ENCODE measurements at places on chromosomes 12 and 14.

GRCh38 chr14:68518761-68519670 lies 273.9 kb downstream of the ZFP36L1 start:
- DNase-seq: no peak

DNA sequence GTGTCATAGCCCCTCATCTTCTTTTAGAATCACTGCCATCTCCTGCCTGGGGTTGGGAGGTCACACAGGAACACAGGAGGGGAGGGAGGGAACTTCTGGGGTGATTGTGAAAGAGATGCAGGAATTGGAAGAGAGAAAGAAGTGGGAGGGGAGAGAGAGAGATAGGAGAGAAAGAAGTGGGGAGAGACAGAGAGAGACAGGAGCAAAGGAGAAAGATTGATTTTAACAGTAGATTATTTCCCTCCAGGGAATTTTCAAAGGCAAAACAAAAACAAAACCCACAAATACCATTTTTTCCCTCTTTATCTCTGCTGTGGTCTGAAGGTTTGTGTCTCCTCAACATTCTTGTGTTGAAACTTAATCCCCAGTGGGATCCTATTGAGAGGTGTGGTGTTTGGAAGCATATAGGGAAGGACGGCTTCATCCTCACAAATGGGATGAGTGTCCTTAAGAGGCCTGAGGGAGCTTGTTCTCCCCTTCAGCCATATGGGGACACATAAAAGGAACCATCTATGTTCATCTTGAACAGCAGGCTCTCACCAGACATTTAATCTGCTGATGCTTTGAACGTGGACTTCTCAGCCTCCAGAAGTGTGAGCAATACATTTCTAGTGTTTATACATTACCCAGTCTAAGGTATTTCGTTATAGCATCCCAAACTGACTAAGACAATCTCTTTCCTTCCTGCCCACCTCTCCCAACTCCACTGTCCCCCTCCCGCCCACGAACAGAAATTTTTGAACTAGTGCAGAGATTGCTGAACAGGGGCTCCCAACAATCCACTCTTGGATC lies 134.9 kb upstream of the MAX start:
- no peak for DNase-seq

- DNase-seq: no peak
These were observed 5.1 kb downstream of the ARHGDIB start for GRCh38 chr12:14956024-14956891.

DNA sequence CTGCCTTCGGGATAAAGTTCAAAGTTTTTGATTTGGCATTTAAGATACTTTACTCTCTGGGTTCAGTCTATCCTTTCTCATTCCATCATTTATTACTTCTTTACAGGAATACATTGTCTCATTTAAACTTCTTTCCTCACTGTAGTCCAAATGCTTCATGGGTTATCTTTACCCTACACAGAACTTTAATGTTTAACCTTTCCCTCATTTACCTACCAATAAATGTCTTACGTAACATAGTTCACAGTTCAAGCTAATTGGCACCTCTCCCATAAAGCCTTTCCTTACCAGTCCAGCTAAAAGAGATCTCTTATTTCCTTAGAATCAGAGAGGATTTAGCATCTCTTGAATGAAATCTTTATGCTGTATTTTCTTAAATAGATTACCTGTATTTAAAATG lies 476.3 kb upstream of the SEL1L start:
- DNase-seq: no peak

DNA sequence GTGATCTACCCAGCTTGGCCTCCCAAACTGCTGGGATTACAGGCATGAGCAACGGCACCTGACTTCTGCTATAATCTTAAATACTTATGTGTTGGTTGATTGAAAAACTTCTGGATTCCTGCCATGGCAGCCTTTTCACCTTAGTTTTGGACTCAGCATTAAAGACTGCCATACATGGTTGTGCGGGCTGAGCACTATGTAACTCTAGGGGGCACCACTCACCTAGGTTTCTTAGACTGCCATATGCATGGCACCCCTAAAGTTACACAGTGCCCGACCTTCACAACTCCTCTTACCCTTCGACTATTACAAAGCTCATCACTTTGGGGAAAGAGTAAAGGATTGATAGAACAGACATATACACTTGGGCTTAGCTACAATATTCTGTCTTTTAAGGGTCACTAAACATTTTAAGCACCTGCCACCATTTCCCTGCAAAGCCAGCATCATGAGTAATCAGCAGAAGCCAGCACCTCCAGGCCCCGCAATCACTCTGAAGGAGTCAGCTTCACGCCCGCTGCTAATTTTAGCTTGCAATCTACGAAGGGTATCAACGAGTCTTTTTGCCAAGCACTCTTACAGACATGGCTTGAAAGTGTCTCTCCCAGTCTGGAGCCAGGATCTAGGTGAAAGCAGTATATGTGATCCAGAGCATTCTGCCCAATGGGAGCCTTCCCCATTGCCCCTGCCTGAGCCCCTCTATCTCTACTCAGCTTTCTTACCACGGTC lies 59.8 kb downstream of the SUDS3 start:
- no peak for DNase-seq

DNA sequence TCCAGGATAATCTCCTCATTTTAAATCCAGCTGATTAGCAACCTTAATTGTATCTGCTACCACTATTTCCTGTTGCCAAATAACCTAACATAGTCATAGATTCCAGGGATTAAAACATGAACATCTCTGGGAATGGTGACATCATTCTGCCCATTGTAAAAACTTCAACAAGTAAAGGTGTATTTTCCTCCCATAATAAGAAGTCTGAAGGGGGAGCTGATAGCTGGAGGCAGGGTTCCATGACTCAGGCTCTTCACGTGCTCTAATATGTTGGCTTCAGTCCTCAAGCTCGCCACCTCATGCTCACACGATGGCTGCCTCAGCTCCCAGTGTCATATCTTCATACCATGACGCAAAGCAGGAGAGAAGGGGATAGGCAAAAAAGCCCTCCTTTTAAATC lies 172.0 kb upstream of the VASH1 start:
- DNase-seq: no peak

GRCh38 chr12:42958291-42958674 lies 368.7 kb upstream of the PRICKLE1 start:
- DNase-seq: no peak

DNA sequence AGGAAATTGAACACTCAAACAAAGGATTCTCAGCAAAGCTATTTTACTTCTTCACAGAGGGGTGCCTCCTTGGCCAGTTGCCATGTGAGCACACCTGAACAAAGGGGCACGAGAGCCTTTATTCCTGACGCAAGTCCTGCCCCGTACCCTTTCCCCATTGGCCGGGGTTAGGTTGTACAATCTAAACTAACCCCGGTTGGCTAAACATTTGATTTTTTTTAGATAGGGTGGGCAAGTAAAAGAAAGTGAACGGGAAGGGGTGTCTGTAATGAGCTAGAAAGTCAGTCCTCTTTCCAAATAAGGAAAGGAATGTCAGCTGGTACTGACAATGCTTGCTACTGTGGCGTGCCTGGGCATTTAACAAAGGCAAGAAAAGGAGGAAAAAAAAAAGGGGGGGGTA lies 135.5 kb upstream of the CDKN3 start:
- DNase-seq: no peak

DNA sequence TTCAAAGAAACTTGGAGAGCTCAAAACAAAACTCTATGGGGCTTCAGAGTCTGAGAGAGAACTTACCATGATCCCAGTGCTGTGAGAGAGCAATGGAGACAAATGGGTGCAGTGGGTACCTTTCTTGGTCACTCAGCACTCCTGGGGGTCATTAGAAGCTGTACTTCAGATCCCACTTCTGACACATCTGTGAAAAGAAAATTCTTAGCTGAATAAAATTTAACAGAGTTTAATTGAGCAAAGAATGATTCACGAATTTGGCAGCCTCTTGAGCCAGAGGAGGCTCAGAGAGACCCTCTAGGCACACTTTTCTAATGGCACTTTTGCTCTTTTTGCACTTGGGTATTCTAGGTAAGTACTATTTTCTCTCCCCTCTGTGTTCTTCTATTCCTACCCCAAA lies 96.8 kb upstream of the SYT10 start:
- DNase-seq: no peak

GRCh38 chr12:76765598-76765997 lies 1.7 kb downstream of the ZDHHC17 start:
- DNase-seq: no peak

DNA sequence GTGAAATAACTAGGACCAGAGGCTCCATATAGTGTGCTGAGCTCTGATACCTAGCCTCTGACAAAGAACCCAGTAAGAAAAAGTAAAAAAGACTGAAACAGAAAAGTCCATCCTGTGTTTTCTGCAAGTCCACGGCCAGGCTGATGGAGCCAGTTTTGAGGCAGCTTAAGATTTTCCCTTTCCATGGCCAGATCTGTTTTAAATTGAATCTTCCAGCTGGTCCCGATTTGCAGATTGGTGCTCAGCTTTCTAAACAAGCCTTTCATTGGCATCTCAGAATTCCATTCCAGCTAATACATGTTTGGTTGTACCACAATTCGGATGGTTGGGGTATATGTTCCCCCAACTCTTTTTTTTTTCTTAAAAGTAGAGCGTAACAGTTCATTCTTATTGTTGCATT lies 152.0 kb downstream of the DACT1 start:
- DNase-seq: no peak

GRCh38 chr12:39764944-39765560 lies 145.4 kb upstream of the ABCD2 start:
- DNase-seq: no peak

DNA sequence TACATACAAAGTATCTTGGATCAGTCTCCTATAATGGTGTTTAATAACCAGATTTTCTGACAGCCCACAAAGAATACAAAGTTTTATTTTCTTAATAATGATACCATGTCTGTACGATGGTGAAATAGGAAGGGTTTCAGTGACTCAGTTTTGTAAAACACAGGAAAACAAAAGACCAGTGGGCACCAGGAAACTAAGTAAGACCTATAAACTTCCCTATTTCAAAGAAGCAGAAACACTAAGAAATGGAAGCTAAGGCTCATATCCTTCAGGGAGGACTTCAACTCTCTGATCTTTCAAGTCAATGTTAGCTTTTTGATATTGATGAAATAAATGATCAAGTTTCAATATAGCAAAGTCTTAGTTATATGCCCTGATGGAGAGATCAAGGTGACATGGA lies 196.0 kb downstream of the DUSP6 start:
- DNase-seq: no peak

- no peak for DNase-seq
These were observed 41.0 kb upstream of the PYGL start for GRCh38 chr14:50985124-50985858.

DNA sequence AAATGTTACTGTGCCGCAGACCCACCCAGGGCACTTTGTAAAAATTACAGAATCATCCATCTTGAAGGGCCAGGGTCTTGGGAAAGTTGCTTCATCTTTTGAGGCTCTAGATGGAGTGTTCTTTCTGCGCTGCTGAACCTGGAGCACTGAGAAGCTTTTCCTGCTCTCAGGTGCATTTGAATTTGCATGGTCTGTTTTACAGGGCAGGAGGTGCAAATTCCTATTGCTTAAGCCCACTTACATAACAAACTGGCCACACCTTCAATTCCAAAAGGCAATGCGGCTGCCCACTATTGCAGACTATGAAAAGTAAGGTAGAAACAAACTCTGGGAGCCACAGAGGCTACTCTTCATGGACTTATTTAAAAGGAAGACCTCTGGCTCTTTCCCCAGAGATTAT lies 254.8 kb downstream of the CACNA1C start:
- DNase-seq: no peak

GRCh38 chr14:50364792-50365191 lies 31.9 kb downstream of the CDKL1 start:
- no peak for DNase-seq

GRCh38 chr14:21103411-21103709 lies 2.5 kb downstream of the TMEM253 start:
- no peak for DNase-seq

GRCh38 chr12:104521731-104522130 lies 65.0 kb downstream of the CHST11 start:
- DNase-seq: no peak

DNA sequence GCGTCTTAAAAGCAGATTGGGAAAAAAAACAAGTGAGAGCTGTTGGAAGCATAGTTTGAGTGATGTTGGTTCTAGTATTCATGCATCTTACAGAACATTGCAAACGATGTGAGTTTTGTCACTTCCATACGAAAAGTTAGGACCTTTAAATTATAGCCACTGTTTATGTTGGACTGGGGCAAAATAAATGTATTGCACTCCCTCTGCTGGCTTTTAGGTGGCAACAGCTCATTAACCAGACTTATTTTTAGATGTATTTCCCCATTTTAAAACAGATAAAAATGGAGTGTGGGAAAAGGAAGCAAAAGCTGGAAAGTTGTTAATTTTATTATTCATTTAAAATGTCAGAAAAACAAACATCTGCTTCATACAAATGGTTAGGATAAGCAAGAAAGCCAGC lies 111.9 kb downstream of the LGR5 start:
- DNase-seq: no peak

GRCh38 chr12:45915405-45915804 lies 75.0 kb downstream of the SCAF11 start:
- no peak for DNase-seq

DNA sequence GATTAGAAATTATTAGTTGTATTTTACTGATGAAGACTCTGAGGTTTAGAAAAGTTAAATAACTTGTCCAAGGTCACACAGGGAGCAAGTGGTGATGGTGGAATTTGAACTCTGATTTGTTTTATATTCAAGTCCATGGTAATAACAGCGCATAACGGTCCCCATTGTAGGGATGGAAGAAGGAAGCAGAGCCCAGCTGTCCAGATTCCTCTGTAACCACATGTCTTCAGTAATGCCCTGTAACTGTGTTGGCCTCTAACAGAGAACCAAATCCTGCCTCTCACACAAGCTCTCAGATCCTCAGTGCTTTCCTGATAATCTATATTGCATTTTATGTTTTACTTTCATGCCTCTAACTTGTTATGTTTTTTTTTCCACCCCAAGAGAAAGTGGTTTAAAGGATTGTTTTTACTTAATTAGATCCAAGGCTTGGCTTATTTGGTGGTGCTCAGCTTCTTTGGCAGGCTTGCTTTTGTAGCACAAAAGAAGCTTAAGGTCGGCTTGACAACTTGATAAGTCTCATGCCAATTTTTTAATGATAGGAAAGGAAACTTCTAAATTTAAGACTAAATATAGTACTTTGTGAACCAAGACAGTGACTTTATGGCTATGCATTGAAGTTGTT lies 105.1 kb upstream of the SEL1L start:
- no peak for DNase-seq

- DNase-seq: no peak
These were observed 20.0 kb upstream of the KITLG start for GRCh38 chr12:88600272-88600671.

DNA sequence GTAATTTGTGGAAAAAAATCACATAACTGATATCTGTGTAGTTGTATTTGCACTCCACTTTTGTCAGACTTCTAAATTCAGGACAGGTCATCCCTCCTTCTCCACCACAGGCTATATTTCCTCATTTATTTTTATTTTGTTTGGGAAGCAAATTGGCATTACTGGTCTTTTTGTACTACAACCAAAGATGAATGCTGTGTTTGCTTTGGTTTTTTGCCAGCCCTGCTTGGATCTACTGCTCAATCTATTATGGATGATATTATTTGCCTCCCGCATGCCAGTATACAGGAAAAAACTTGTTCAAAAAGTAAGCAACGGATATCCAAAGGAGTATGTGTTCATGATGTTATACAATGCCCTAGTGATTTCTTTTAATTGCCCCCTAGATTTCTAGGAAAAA lies 948.8 kb downstream of the TRHDE start:
- DNase-seq: no peak

GRCh38 chr14:73616831-73617230 lies 4.5 kb downstream of the ACOT6 start:
- no peak for DNase-seq

Measured in stimulated activated CD8-positive, alpha-beta memory T cell treated with anti-CD3 and anti-CD28 coated beads, Interleukin-2, amount 100 ng/mL, for 48 hours (primary cell).